ENCODE measurements at places on chromosomes 11 and 22.

- DNase-seq, result no peak
Observed at GRCh38 chr11:12784445-12784844, 110.2 kb downstream of the TEAD1 start.

GRCh38 chr11:86720546-86720945, 48.1 kb upstream of the ME3 start:
- no peak for DNase-seq

GRCh38 chr22:46187862-46188261, 37.5 kb downstream of the PPARA start:
- no peak for DNase-seq

GRCh38 chr22:50030297-50031188, 18.0 kb upstream of the IL17REL start:
- DNase-seq, result peak; percentile 72

- DNase-seq, result no peak
Observed at GRCh38 chr11:85809191-85809590, 1.8 kb downstream of the SYTL2 start.

- no peak for DNase-seq
Observed at GRCh38 chr11:96293598-96294021, 49.4 kb downstream of the MAML2 start.

DNA sequence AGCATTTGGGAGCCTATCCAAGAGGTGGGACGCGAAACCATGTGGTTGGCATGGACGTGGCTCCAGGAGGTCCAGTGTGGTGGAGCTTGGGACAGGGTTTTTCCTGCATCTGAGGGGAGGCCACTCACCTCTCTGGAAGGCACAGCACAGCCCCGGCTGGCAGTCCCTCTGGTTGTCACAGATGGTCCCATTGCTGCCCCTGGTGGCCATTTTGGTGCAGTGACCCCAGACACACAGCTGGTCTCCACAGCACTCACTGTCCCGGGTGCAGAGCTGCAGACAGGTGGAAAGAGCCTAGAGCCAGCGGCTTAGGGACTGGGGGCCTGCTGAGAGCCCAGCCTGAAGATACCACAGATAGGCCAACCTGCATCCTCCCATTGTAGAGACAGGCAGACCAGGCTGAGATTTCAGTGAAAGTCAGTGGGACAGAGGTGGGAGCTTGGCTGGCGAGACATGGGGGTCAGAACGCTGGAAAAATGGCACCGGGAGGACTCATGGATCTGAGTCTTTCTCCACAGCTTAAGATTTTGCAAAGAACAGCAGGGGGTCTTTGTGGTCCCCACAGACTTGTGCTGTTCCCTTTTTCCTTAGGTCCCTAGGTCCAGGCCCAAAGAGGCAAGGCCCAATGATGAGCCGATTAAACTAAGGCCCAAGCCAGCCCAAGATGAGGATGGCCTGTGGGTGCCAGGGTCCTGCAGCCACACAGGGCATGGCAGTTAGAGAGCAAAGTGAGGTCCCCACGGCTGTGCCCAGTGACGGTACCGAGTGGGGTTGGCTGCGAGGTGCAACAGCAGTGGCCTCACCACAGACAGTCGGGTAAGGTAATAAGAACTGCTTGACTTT, 41.4 kb downstream of the DKK3 start:
- peak; percentile 93 for DNase-seq

DNA sequence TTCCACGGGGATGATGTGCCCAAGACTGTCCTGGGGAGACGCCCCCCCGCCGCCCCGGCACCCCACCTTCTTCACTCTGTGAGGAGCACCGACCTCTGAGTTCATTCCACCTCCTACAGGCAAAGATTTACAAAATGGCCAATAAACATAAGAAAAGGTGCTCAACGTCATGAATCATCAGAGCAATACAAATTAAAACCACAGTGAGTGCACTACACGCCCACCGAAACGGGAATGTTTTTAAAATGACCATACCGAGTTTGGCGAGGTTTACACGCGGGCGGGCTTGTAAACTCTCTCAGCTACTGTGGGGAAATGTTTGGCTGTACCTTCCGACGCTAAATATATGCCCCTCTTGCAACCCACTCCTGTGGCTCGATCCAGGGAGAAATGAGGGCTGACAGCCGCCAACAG, 7.9 kb downstream of the NPTXR start:
- DNase-seq, result no peak

DNA sequence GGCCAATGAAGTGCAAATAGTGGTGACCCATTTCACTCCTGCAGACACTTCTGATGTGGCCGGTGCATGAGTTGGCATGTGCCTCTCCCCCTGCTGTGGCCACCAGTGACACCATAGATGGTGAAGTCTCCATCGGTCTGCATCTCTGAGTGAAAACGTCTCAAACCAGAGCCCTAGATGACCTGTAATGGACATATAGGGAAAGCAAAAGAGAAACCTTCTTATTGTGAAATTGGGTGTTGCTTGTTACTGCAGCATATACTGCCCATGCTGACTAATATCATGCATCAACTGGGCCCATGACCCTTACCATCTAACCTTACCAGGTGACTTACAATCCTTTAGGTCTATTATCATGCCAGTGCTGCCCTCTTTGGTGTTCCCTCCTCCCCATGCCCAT, 11.7 kb upstream of the VPS37C start:
- no peak for DNase-seq

- DNase-seq, result peak; percentile 73
Observed at GRCh38 chr11:57476757-57477506, 16.6 kb downstream of the RTN4RL2 start.

DNA sequence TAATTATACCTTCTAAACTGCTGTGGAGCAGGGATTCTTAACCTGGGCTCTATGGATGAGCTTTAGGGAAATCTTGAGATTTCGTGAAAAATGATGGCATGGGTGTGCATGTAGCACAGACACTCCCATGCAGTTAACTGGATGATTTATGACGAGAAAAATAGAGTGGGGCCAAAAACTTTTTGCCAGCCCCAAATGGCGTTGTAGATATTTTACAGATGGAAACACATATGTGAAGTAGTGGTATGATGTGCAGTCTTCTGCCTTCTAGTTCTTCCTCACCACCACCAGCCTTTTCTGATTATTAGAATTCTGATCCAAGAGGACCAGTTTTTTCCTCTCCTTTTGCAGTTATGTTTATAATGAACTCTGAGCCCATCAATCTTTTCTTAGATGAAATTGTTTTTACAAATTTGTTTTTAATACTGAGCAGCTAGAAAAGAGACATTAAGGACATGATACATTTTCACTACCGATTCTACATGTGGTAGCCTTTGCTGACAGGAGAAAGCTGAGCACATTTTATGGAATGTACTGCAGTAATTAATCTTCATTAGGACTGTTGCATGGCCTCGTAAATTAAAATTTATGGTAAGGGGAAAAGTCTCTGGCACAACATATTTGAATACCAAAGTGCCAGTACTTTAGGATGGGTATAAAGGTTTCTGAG, 261.4 kb downstream of the DDX10 start:
- no peak for DNase-seq

DNA sequence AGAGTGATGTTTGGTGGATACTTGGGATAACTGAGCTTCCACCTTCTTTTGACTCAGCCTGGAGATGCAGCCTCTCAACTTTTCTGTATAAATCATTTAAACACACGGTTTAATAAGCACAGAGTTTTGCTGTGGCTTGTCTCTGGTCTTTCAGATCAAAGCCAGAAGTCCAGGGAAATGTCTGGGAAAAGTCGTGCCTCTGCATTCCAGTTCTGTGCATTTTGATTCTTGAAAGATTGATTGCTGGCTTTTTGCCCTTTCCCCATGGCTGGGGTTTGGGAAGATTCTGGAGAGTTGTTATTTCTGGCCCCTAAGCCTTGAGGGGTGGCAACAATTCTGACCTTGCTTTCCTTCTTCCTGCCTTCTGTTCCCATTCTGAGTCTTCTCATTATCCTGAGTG, 154.1 kb downstream of the COMMD9 start:
- no peak for DNase-seq

- peak; percentile 44 for DNase-seq
Observed at GRCh38 chr11:68659158-68659921, 25.0 kb upstream of the GAL start.
